ENCODE measurements at places on chromosomes 6 and 20.
A peak's percentile ranks its signal among the peaks of the same experiment; 100 is the strongest.

- H3K27me3 ChIP-seq: no peaks in the 10 kb centered on the region
- peaks cover 77% of the 10 kb centered on the region for H3K36me3 ChIP-seq
- H3K27ac ChIP-seq: no peak overlapping the region
- H3K4me3 ChIP-seq: no peak overlapping the region
- no peak for DNase-seq
Observed at GRCh38 chr6:89777455-89777854, 42.1 kb downstream of the MDN1 start.

- no peak overlapping the region for H3K4me3 ChIP-seq
- H3K36me3 ChIP-seq: peaks cover 4% of the 10 kb centered on the region
- no peak overlapping the region for H3K27ac ChIP-seq
- no peaks in the 10 kb centered on the region for H3K4me1 ChIP-seq
- H3K27me3 ChIP-seq: no peaks in the 10 kb centered on the region
- DNase-seq: no peak
Observed at GRCh38 chr6:135002974-135003703, 51.5 kb downstream of the HBS1L start.

- H3K4me3 ChIP-seq: no peak overlapping the region
- DNase-seq: no peak
- H3K27ac ChIP-seq: no peak overlapping the region
- H3K27me3 ChIP-seq: peaks cover 31% of the 10 kb centered on the region
- no peaks in the 10 kb centered on the region for H3K36me3 ChIP-seq
Observed at GRCh38 chr6:123808556-123808955, 4.9 kb downstream of the NKAIN2 start.

DNA sequence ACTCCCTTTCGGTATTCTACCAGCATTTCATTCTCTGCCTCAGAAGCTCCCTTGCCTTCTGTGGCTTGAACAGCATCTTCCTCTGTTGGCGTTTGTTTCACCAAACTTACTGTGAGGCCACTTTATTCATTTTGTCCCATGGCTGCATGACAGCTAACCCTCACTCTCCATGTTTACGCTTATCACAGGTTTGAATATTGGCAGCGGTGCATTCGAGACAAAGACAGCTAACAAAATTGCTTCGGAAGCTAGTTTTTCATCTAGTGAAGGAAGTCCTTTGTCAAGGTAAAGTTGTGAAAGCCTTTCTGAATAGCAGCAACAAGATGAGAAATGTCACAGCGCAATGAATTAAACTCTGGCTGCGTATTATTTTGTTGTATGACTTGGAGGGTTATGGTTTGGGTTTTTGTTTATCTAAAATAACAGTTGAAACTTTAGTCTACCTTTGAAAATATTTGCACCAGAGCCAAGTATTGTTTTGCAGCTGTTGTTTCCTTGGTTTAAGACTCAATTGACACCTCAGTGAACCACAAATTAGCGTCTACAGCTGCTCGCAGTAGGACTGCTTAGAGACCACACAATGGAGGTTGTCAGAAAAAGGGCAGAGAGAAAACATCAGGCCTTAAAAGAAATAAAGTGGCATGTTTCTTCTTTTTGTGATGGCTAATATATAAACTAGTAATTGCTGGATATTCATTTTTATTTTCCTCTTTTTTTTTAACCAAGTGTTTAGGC lies 70.4 kb upstream of the XRN2 start:
- H3K36me3 ChIP-seq: peaks cover 40% of the 10 kb centered on the region
- H3K27ac ChIP-seq: no peak overlapping the region
- DNase-seq: no peak
- peaks cover 8% of the 10 kb centered on the region for H3K4me1 ChIP-seq

DNA sequence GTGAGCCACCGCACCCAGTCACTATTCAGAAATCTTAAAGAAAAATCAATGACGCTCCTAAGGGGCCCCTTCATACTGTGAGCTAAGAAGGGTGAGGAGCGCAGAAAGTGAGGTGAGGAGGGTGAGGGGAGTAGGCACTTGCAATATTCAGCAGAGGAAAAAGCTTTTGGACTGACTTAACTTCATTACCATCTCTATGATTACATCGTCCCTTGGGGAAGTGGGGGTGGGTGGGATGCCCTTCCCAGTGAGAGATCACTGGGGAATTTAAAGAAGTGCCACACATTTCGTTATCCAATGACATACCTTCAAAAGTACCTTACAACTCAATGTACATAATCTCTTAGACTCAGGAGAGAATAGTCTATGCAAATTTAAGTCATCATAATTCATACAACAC lies 46.5 kb downstream of the SMLR1 start:
- H3K27ac ChIP-seq: no peak overlapping the region
- H3K4me3 ChIP-seq: no peak overlapping the region
- no peaks in the 10 kb centered on the region for H3K4me1 ChIP-seq
- peaks cover 14% of the 10 kb centered on the region for H3K36me3 ChIP-seq
- no peak for DNase-seq
- H3K27me3 ChIP-seq: no peaks in the 10 kb centered on the region

DNA sequence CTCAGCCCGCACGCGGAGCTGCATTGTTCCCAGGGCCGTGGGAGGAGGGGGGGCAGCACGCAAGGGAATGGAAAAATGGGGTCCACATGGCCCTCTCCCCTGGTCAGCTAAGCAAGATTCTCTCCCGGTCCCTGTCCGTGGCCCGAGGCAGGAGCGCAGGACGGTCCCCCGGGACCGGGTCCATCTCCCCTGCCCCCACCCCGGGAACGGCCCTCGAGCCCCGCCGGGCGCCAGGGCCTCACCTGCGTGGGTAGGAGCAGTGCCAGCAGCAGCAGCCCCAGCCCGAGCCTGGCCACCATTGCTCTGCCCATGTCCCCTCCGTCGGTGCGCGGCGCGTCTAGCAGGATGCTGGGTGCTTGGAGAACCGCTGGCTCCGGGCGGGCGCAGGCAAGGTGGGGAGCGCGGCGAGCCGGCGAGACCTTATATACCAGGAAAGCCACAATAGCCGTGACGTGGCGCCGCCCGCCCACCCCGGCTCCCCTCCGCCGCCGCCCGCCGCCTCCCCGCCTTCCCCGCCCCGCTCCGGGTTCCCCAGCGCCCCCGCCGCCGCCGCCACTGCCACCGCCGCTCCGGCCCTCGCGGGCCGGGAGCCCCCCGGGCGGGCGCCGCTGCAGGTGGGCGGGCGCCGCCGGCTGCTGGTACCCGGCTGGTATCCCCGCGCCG lies at the start of gene CD24:
Gene CD24, minus strand, starts transcription at position 394 of the 663 bp plus-strand sequence. Its CDS starts 83 bp downstream, at position 311.
- no peaks in the 10 kb centered on the region for H3K36me3 ChIP-seq
- DNase-seq: peak; percentile 62
- H3K4me3 ChIP-seq: peak within 1 kb of the TSS; percentile 62
- H3K27me3 ChIP-seq: peaks cover 64% of the 10 kb centered on the region
- H3K27ac ChIP-seq: peak within 1 kb of the TSS; percentile 65
- peaks cover 22% of the 10 kb centered on the region for H3K4me1 ChIP-seq

DNA sequence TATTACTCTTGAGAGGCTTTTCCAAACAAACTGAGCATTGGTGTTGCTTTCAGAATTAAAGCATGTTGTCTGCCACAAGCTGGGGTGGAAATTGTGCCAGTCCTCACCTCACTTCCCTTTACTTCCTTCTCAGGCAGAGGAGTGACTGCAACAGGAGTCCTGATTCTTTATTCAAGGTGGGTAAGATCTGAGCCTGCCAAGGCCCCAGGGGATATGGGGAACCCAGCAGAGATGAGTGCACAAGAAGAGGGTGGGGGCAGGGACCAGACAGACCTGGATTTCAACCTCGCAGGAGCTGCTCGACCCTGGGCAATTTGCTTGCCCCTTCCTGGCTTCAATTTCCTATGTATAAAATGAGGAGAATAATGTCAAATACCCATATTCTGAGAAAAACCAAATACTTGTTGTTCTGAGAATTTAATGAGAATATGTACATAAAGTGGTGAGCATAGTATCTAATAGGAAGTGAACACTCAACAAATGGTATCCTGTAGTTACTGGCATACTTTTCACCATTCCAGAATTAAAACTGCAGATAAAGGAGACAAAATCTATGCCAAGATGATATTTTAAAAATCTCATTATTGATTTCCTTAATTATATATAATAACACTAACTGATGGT lies 17.8 kb downstream of the MAN1A1 start:
- no peak for DNase-seq
- H3K27me3 ChIP-seq: no peaks in the 10 kb centered on the region
- no peaks in the 10 kb centered on the region for H3K36me3 ChIP-seq
- H3K27ac ChIP-seq: no peak overlapping the region

- H3K36me3 ChIP-seq: no peaks in the 10 kb centered on the region
- H3K27me3 ChIP-seq: peaks cover 34% of the 10 kb centered on the region
- no peak overlapping the region for H3K27ac ChIP-seq
- H3K4me3 ChIP-seq: no peak overlapping the region
- DNase-seq: no peak
Observed at GRCh38 chr20:36374995-36375394, 68.9 kb downstream of the DLGAP4 start.

- no peaks in the 10 kb centered on the region for H3K27me3 ChIP-seq
- no peak overlapping the region for H3K27ac ChIP-seq
- DNase-seq: no peak
- H3K4me3 ChIP-seq: no peak overlapping the region
- no peaks in the 10 kb centered on the region for H3K4me1 ChIP-seq
Observed at GRCh38 chr6:22766979-22767378, 197.6 kb downstream of the HDGFL1 start.

DNA sequence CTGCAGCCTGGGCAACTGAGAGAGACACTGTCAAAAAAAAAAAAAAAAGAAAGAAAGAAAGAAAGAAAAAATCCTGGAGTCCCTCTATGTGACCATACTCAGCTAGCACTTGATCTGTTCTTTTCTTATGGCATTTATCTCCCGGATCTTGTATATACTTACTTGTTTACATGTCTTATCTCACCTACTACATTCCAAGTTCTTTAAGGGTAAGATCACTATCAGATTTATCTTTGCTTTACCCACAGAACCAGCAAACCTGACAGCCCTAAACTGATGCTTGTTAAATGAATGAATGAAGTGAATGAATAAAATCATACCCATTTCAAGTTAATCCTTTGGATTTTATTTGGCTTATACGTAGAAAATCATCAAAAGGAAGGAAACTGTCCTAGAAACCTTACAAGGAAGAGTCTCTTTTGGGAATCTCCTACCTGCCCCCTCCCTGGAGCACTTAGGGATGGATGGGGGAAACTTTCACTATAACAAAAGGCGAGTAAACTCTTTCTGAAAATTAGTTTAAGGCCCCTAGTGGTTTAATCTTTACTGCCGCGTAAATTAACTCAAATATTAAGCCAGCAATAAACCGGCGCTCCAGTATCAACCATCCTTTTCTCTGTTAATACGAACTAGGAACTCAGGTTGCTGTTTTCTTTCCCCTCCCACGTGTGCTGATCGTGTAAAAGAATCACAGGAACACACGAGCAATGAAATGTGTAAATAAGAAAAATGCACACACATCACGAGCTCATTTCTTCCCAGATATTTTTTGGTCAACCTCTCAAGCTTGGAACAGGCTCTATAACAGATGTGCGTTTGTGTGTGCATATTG lies 1.3 kb upstream of the UTRN start:
- H3K4me1 ChIP-seq: peaks cover 22% of the 10 kb centered on the region
- peak overlapping the region; percentile 96 for H3K4me3 ChIP-seq
- DNase-seq: no peak
- H3K27ac ChIP-seq: peak overlapping the region; percentile 93
- no peaks in the 10 kb centered on the region for H3K36me3 ChIP-seq
